ENCODE measurements at places on chromosomes 11 and 22.

DNA sequence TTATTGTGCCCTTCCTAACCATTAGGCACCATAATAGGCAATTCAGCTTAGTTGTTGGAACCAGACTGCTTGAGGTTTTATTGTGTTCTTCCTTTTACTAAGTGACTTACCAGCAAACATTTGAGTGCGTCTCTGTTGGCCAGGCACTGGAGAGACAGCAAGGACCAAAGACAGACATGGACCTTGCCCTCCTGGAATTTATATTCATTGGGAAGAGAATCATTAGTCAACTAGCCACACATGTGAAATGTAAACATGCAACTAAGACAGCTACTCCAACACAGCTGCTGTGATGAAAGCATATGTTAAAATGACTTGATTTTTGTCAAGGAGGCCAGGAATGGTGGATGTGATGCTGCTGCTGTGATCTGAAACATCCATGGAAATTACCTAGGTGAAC lies 106.4 kb downstream of the TRAF6 start:
- no peak for DNase-seq

GRCh38 chr11:115316696-115317095 lies 187.5 kb downstream of the CADM1 start:
- DNase-seq = no peak

DNA sequence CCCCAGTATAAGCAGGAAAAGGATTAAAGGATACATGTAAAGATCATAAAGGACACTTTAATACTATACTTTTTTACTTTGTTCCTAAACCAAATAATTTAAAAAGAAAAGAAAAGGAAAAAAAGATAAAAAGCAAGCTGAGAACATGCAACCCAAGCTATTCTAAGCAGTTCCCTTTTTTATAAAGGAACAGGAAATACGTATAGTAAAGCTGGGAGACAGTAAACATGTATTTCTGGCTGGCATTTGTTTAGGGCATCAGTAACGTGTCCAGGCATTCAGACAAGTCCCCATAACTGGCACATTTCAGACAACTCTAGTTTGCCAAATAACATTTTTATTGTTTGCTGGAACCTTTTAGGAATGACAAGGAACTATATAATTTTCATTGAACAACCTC lies 24.9 kb downstream of the BCO2 start:
- DNase-seq = no peak

GRCh38 chr11:46391578-46392420 lies at the start of gene CHRM4:
TSS of gene CHRM4 (minus strand) at chr11:46391776. CDS start at chr11:46386557, 5,219 bp downstream.
- peak; percentile 100 for DNase-seq

DNA sequence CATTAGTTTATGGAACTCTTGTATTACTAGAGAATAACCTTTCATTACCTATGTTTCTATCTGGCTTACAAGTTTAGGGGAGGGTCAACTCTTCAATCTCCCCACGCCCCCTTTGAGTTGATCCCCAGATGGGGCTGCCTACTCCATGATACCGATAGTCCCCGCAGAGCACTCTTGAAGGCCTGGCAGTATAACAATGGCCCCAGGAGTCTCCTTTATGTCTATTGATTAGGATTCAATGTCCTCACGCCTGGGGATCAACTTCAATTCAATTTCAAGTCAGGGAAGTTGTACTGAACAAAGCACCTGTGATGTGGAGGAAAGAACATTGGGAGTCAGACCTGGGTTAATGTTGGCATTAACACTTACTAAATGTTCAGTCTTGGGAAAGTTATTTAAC lies 520.2 kb downstream of the METTL15 start:
- no peak for DNase-seq

DNA sequence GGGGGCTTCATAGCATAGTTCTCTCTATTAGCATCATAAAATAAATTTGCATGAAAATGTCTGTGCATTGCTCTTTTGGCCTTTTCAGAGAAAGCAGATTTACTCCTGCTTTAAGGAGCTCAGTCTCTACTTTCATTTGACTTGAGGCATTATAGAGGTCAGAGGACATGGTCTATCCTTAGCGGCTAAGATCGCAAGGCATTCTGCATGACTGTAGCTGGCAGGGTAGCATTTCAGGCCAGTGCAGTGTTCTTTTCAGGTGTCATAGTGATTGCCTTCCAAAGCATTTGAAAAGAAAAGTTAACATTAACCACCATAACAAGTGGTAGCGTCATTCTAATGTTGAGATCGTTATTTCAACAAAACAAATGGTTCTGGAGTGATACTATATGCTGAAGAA lies 126.5 kb downstream of the NCAM1 start:
- no peak for DNase-seq

DNA sequence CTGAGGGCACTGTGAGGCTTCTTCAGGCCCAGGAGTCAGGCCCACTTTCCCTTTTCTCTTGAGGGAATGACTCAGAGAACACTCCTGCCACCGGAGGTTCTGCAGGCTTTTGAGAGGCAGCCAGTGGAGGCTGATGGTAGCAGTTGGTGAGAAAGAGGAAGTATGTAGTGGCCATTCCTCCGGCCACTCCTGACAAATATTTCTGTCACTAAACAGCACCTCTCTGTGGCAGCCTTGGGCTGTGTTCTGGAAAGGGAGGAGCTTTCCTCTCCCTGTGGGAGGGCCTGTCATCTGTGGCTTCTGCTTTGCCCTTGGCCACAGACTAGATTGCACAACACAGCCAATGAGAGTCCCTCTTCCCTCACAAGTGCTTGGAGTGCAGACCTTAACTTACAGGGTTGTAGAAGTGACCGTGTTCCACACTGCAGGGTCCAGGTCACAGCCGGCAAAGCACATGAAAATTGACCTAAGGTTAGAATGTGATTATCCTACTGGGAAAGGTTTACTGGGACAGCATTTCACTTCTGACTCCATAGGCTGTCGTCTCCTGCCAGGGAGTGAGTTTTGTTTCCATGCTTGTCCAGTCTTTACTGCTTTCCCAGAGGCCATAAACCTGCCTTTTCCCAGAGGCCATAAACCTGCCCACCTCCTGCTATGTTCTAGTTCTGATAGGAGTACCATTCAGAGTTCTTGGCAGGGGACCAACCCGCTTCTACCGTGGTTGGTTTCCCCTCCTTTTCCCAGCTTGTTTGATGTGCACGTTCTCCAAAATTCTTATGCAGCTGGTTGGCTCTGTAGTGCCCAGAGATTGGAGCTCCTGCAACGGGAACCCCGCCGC lies 33.3 kb downstream of the MARK2 start:
- peak; percentile 59 for DNase-seq

DNA sequence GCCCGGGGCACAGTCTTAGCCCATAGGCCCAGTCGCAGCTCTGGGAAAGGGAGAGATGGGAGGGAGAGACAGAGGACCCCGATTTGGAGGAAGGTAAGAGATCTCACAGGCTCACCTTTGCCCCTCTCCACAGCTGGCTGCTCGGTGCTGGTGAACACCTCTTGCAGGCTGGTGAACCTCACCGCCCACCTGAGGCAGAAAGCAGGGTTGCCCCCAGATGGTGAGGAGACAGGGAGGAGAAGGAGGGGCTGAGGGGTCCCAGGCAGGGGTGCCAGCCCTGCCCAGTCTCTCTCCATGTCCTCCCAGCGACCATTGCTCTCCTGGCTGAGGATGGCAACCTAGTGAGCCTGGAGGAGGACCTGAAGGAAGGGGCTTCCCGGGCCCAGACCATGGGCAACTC lies 1.2 kb downstream of the C22orf15 start:
- no peak for DNase-seq

DNA sequence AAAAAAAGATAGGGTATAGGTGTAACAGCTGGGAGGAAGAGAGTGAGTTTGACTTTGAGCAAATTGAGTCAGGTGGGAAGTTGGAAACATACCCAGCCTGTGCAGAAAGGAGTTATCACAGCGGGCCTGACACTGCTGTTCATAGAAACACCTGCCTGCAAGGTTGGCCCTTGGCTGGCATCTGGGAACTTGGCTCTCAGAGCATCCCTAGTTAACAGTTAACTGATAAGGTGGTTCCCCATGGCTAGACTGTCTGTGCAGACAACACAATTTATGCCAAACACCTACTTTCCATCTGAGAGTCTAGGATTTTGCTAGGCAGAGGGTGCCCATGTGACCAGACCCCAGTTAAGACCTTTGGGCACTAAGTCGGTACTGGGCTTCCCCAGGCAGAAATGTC lies 31.4 kb downstream of the ADAMTS8 start:
- DNase-seq = no peak

GRCh38 chr11:78615724-78616123 lies 41.1 kb upstream of the NARS2 start:
- DNase-seq = no peak

DNA sequence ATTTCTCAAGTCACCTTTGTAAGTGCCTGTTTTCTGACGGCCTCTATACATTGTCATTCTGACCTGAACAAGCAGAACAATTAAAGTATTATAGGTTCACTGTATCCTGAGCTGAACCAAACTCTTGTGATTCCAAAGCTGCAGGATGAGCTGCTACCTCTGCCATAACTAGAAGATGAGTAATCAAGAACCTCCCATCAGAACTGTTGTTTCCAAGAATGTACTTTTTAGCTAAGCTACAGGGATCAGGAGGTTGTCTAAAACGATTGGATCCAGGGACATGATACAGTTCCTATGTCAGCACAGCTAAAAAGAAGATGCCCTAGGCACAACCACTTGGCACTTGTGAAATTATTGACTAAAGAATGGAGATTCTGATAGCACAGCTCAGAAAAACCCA lies 288.4 kb upstream of the CCDC90B start:
- no peak for DNase-seq

DNA sequence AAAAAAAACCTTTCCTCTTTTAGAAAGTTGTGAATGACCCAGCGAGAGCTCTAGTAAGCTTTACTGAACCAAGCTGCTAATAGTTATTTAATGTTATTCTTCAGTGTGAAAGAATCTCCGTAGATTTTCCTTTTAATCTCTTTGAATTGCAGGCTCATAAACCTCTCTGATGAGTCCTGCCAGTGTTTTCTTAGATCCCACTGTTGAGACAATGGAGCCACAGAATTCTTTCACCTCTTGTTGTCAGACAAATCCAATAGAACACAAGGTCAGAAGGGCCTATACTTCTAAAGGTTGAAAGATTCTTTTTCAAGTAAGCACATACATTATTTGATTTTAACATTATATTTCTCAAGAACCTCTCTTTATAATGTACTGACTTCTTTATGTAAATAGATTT lies 52.2 kb downstream of the DNAJC24 start:
- no peak for DNase-seq

DNA sequence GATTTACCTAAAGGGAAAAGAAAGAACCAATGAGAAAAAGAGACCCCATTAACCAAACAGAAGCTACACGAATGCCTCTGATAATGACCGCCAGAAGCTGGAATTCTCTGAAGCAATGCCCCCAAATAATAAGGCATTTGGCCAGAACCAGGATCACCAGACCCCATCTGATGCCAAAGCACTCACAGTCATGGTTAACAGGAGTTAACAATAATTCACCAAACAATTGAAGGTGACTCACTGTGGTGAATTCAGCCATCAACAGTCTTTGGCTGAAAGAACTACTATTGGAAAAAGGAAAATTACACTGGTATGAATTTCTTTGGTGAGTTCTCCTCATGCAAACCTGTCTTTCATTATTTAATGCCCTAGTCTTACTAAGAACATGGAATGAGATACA lies 21.9 kb upstream of the NFRKB start:
- DNase-seq = no peak

DNA sequence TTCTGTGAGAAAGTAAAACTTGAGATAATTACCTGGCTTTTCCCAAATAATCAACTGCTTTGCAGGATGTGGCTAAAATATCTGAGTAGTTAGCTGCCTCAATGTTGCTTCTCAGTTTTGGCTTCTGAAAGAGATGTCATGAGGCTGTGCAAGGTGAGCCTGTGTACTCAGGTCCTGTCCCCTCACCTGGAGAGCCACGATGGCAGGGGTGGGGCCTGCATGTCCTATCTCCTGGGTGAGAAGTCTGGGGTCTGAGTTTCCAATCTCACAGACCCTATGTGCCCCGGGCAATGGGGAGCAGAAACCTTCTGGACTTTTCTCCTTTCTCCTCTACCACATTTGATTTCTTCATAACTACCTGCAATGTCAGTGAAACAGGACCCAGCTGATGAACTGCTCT lies 338.6 kb upstream of the B3GAT1 start:
- DNase-seq = no peak

- no peak for DNase-seq
Observed at GRCh38 chr22:38350444-38351359, 33.5 kb upstream of the CSNK1E start.

DNA sequence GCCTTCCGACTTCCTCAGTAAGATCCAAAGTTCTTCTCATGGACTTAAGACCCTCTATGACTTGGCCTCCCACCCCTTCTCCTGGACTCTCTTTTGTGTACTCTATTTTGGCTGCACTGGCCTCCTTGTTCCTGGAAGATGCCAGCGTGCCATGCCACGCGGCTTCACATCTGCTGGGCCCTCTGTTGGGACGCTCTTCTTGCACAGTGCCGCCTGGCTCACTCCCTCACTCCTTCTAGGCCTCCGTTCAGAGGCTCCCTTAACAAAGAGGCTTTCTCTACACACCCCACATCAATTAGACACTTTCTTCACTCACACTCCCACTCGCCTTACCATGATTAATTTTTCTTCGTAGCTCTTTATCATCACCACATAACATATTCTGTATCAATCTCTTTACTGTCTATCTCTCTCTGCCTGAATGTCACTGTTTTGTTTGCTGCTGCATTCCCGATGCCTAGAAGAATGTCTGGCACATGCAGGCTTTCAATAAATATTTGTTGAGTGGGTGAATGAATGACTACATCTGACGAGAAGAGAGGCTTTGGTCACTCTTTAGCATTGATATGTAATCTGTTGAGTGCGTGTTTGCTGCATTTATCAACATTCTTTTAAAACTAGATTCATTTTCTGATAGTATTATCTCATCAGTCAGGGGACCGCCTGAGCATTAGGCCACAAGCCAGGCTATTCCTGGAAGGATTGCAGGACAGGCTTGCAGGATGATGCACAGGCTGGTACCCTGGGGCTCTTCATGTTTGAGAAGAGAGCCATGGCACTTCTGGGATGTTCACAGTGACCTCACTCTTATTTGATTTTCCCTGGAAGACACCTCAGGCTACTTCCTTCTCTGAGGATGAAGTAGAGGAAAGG lies 60.6 kb upstream of the AMPD3 start:
- DNase-seq = no peak

GRCh38 chr11:5605849-5606248 lies 9.4 kb downstream of the TRIM6 start:
- no peak for DNase-seq

- no peak for DNase-seq
Observed at GRCh38 chr11:37557990-37558389, 960.0 kb upstream of the RAG2 start.

DNA sequence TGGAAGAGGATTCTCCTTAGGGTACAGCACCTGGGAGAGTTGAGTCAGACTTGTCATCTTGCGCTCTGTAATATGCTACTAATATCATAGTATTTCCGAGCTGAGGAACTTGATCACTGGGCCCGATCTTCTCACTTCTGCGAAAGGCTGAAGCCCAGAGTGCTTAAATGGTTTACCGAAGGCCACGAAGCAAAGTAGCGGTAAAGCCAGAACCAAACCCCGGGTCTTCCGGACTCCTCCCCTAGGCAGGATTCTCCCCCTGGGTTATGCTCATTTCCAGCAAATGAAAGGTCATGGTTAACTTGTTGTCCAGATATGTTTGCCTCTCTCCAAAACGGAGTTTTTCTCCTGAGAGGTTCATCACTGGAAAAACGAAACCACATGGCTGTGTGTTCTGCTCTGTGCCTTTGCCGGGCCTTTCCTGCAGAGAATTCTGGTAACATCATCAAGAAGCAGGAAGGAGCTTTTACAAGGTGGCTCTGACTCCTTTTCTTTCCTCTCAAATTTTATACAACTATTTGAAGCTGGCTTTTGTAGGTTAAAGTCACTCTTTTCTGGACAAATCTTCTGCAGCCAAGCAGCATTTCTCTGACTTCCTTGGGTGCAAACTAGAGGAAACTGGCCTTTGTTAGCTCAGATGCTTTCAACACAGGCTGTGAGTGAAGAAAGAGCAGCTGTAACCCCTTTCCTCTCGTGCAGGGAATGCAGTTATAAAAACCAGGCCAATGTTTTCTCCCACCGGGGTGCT lies 35.5 kb downstream of the UBASH3B start:
- no peak for DNase-seq
